Left ventricle myocardium inferior (tissue), 1 donor: ENCODE measurements at places on chromosomes 2 and 18.

GRCh38 chr2:23213196-23213595 lies 171.8 kb upstream of the KLHL29 start:
- H3K27ac ChIP-seq: no peak overlapping the region
- no peak overlapping the region for H3K4me3 ChIP-seq
- no peaks in the 10 kb centered on the region for H3K36me3 ChIP-seq
- peaks cover 11% of the 10 kb centered on the region for H3K27me3 ChIP-seq
- no peak for DNase-seq

- H3K4me3 ChIP-seq: no peak overlapping the region
- H3K36me3 ChIP-seq: no peaks in the 10 kb centered on the region
Measured at GRCh38 chr2:107383691-107384090, 443.0 kb upstream of the RGPD4 start.

DNA sequence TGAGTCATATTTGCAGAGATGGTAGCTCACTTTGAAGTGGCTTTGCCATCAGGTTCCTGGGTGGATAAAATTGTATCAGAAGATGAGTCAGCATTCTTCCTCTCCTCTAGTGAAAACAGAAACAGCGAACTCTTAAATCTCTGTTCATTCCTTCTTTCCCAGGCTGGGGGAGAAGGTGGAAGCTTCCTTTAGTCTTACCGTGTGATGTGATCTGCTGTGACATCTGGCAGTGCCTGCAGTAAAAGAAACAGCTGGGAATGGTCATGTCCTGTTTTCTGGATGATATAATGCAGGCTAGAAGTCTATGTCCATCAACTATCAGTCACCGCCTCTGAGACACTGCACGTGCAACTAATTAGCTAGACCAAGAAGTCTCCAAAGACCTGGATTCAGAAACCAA lies 171.6 kb downstream of the VAPA start:
- H3K4me1 ChIP-seq: peaks cover 9% of the 10 kb centered on the region
- H3K27ac ChIP-seq: no peak overlapping the region

GRCh38 chr2:134919341-134920210 lies 954 bp downstream of the CCNT2 start:
- H3K27me3 ChIP-seq: no peaks in the 10 kb centered on the region
- DNase-seq: peak; percentile 16
- H3K4me1 ChIP-seq: peaks cover 67% of the 10 kb centered on the region
- no peaks in the 10 kb centered on the region for H3K36me3 ChIP-seq
- H3K4me3 ChIP-seq: peak overlapping the region; percentile 94

GRCh38 chr2:38754506-38754905 lies 3.3 kb upstream of the SRSF7 start:
- no peaks in the 10 kb centered on the region for H3K27me3 ChIP-seq
- no peak overlapping the region for H3K27ac ChIP-seq

GRCh38 chr2:210762604-210763588 lies 206.5 kb downstream of the CPS1 start:
- no peaks in the 10 kb centered on the region for H3K4me1 ChIP-seq
- H3K4me3 ChIP-seq: no peak overlapping the region
- H3K36me3 ChIP-seq: no peaks in the 10 kb centered on the region
- no peak for DNase-seq

DNA sequence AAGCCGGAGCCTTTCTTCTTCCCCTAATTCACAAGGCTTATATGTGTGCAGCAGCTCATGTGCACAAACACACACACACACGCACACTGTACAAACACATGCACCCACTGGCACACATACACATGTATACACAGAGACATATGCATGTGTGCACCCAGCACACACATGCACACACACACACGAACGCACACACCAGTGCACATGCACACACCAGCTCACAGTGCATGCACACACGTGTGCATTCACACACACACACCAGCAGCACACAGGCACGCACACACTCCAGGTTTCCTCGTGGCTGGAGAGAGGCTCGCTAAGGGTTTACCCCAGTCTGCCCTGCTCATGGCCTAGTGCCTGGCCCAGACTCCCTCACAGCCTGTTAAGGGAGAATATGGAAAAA lies 234.0 kb downstream of the EIPR1 start:
- no peak for DNase-seq
- H3K4me1 ChIP-seq: no peaks in the 10 kb centered on the region
- H3K36me3 ChIP-seq: no peaks in the 10 kb centered on the region

GRCh38 chr2:215401896-215402379 lies 33.9 kb downstream of the FN1 start:
- H3K4me1 ChIP-seq: peaks cover 3% of the 10 kb centered on the region
- no peak overlapping the region for H3K27ac ChIP-seq
- H3K4me3 ChIP-seq: no peak overlapping the region
- H3K27me3 ChIP-seq: no peaks in the 10 kb centered on the region
